ENCODE measurements at places on chromosomes 7 and 10.

GRCh38 chr7:156080596-156080995 is 268.3 kb upstream of the SHH start:
- no peak for DNase-seq

GRCh38 chr10:66996996-66997395 is 71.2 kb downstream of the LRRTM3 start:
- DNase-seq: no peak

GRCh38 chr10:103967448-103968071 is 620 bp downstream of the SLK start:
- DNase-seq: peak; percentile 88

DNA sequence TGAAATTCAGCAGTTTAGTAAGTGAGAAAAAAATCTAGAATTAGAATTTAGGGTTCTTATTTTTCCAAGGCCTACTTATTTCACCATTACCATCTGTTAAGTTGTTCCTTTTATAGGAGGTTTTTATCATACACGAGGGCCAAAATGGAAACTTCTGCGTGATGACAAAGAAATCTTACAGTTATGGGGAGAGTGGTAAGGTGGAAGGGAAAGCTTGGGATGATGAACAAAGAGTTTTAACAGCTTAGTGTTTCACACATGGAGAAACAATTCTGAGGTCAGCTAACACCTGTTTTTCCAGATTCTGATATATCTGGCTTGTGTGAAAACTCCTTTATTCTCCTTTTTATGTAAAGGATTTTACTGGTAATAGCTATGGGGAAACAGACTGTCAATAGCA is 49.8 kb upstream of the SEMA3C start:
- DNase-seq: no peak

- DNase-seq: no peak
Observed at GRCh38 chr10:106992055-106992454, 172.5 kb downstream of the SORCS1 start.

DNA sequence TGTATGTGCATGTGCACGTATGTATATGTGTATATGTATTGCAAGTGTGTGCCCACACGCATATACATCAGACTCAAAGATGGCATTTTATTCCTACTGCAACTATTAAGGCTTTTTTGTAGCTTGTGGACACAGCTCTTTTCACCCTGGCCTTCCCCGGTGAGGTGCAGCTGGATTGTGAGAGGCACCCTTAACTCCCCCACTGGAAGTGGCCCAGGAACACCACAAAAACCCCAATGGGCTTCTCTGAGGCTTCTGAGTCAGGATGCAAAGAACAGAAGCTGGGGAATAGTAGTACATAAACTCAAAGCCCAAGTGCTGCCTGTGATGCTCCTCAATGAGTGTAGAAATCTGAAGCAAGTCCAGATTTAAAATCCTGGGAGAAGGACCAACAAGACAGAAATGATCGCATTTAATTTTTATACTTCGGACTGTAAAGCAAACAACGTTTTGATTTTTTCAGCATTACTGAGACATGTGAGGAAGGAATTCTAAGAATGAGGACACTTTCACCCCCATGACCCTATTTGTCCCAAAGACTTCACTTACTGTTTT is 369.2 kb upstream of the MGMT start:
- no peak for DNase-seq

- no peak for DNase-seq
Observed at GRCh38 chr10:43177595-43177994, 39.4 kb downstream of the CSGALNACT2 start.

DNA sequence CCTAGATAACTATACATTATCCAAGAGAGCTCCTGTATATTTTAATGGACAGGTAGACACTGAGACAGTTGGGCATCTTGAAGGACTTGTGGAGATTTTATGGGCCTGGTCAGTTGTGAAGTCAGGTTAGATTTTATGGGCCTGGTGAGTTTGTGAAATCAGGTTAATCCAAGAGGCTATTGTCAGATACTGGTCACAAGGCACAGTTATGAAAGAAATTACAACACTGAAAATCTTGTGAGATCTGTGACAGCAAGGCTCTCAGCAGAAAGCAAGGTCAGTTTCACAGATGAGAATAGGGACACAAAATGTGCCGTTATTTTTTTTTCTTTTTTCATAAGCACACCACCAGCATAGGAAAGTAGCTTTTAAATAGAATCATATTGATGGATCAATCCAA is 167.6 kb downstream of the VTI1A start:
- DNase-seq: no peak

GRCh38 chr7:130881091-130881798 is 147.2 kb upstream of the KLF14 start:
- no peak for DNase-seq

- DNase-seq: no peak
Observed at GRCh38 chr7:107833684-107834106, 30.7 kb upstream of the SLC26A3 start.

- DNase-seq: peak; percentile 81
Observed at GRCh38 chr10:79018521-79019011, 50.2 kb upstream of the ZMIZ1 start.

GRCh38 chr10:73828161-73828560 is 16.8 kb upstream of the NDST2 start:
- DNase-seq: no peak

- no peak for DNase-seq
Observed at GRCh38 chr7:25949736-25950487, 202.1 kb upstream of the NFE2L3 start.

- no peak for DNase-seq
Observed at GRCh38 chr7:149225656-149226055, 13.8 kb upstream of the ZNF212 start.

GRCh38 chr10:124389613-124390361 is 28.9 kb downstream of the OAT start:
- peak; percentile 32 for DNase-seq

GRCh38 chr7:135911099-135911498 is 66.1 kb downstream of the MTPN start:
- DNase-seq: no peak

DNA sequence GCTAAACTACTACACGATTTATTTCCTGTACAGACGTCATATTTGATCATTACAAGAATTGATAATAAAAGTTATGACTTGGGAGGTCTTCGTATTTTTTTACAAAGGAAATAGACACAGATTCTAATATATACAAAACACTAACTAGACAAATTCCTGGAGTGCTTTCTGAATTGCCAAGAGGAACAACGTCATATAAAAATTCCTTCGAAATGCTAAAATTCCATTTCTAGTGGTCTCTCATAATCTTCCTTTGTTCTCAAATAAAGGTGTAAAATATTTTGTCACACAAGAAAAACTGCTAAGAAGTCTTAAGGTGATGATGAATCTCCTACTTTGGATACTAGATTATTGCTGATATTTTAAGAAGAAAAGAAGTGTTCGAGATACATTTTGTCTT is 85.4 kb downstream of the CDK6 start:
- DNase-seq: no peak

DNA sequence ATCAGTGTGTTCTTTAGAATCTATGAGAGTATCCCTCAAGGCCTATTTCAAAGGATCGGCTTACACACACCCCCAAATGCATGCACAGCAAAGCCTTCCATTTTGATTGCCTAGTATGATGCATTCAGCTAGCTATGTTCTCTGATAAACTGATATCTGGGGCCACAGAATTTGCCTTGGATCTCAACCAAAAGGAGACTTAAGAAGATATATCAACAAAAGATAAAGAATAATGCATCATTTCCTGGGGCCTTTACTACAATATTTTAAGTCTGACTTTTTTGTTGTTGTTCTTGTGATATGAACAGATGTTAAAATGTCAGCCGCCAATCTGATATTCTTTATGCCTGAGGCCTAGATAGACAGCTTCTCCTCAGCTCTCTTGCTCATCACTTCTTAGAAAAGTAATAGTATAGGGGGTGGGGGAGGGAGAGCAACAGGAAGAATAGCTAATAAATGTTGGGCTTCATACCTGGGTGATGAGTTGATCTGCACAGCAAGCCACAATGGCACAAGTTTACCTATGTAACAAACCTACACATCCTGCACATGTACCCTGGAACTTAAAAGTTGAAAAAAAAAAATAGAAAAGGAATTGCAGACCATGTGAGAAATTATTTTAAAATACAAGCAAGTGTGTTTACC is 792.9 kb upstream of the GHITM start:
- no peak for DNase-seq

DNA sequence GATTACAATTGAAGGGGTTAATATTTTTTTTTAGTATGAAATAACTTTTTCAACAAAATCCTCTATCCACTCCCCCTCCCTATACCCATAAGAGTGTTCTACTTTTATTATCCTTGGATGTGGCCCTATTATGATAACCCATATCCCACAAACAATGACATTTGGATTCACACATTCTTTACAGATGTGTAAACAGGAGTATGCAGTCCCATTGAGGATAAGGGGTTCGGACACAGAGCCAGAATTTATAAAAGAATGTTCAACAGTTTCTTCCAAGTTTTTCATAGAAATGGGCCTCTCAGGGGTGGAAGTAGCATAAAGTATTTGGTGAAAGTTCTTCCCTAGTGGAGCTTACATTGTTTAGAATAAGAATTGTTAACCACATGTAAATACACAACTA is 16.1 kb upstream of the PCLO start:
- DNase-seq: no peak

All from SK-N-SH (cell line).